ENCODE measurements at places on chromosomes 2 and 18. TPM values are rescaled to one million over a fixed set of nuclear protein-coding genes. Genes with fewer than 3 reads are reported as not detected.

- H3K4me3 ChIP-seq: no peak overlapping the region
- no peak for DNase-seq
- H3K4me1 ChIP-seq: peaks cover 65% of the 10 kb centered on the region
- H3K27me3 ChIP-seq: no peaks in the 10 kb centered on the region
Measured at GRCh38 chr2:222998459-222998858, 53.5 kb upstream of the KCNE4 start.

Gene ACTG2
- total RNA-seq: 173 TPM

Gene WDSUB1
- 6.6 TPM for total RNA-seq

Gene LOXL3
- total RNA-seq: 112 TPM

GRCh38 chr18:61579581-61579980, 246.4 kb downstream of the CDH20 start:
- no peaks in the 10 kb centered on the region for H3K27me3 ChIP-seq
- DNase-seq: no peak
- H3K4me1 ChIP-seq: peaks cover 42% of the 10 kb centered on the region
- H3K4me3 ChIP-seq: no peak overlapping the region
- no peaks in the 10 kb centered on the region for H3K36me3 ChIP-seq
- H3K27ac ChIP-seq: peak overlapping the region; percentile 1

DNA sequence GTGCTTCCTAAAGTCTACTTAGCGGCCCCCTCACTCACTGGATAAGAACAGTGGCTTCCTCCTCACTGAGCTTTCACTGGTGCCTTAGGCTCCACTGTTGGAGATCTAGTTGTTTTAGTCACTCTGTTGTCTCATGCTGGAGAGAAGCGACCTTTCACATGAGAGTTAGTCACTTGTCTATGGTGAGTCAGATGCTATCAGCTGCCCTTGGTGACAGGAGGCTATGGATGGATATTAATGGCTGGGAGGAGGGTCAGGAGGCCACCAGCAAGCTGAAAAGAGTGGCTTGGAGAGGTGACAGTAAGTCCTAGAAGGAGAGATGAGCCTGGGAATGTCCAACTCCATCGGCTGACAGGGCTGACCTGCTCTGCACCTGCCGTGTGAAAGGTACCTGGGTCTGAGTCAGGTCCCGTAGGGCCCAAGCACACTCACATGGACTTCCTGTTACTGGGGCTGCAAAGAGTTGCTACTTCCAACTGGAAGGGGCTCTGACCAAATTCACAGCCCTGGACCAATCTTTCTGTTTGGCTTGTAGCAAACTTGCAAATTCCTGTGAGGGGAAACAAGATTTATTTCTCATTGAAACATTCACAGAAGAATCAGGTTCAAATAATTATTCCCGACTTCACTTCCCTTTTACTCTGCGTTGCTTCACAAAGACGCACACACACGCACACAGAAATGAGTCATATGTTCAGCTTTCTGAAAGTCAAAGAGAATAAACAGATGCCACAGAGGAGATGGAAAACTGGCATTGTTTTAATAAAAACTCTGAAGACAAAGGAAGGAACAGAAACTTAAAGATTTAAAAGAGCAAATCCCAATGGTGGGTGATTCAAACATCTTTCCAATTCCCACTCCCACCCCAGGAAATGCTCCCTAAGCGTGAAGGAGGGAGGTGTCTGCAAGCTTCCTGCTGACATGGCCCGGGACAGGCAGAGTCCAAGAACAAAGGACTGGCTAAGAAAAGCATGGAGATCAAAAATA, 203.5 kb upstream of the TWIST2 start:
- DNase-seq: no peak
- H3K27ac ChIP-seq: peak overlapping the region; percentile 20
- H3K4me3 ChIP-seq: no peak overlapping the region
- H3K36me3 ChIP-seq: no peaks in the 10 kb centered on the region

DNA sequence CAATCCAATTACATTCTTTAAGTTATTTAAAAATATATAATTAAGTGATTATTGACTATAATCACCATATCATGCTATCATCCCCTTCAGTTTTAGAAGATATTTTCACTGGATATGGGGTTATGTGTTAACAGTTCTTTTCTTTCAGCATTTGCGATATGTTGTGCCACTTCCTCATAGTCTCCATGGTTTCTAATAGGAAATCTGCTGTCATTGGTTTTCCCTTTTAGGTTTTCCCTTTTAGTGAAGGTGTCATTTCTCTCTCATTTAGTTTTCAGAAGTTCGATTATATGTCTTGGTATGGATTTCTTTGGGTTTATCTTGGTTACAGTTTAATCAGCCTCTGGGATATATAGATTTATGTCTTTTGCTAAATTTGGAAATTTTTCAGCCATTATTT, 34.8 kb upstream of the EPG5 start:
- H3K27ac ChIP-seq: no peak overlapping the region
- H3K4me1 ChIP-seq: no peaks in the 10 kb centered on the region
- no peaks in the 10 kb centered on the region for H3K27me3 ChIP-seq
- no peak overlapping the region for H3K4me3 ChIP-seq
- DNase-seq: no peak

DNA sequence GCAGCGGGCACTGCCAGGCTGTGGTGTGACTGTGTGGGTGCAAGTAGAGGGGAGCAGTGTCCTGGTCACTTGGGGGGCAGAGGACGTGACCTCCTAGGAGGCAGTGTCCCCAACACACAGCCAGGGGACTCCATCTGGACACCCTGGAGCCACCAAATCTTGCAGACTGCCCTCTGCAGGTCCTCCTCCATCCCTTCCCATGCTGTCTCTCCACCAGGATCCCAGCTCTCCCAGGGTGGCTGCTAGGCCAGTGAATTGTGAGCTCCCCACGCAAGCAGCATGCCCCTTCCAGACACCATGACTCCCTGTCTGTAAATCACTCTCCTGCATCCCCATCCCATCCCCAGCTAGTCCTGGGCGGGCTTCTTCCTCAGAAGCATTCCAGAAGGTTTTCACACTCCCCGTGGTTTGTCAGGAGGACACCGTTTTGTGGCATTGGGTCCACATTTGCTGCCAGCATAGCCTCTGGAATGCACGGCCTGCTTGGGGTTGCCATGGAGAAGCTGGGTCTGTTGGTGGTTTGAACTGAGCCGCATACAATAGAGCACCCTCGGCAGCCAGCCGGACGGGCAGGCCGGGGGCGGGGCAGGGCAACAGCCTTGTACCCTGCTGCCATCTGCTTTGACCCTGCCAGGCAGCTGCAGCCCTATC, 210.7 kb downstream of the KLHL29 start:
- peak; percentile 77 for DNase-seq
- peak overlapping the region; percentile 96 for H3K27ac ChIP-seq
- H3K4me1 ChIP-seq: peaks cover 49% of the 10 kb centered on the region
- H3K27me3 ChIP-seq: no peaks in the 10 kb centered on the region
- H3K36me3 ChIP-seq: no peaks in the 10 kb centered on the region

GRCh38 chr18:50356036-50356945, 18.6 kb upstream of the SKA1 start:
- H3K27ac ChIP-seq: peak overlapping the region; percentile 29
- peaks cover 2% of the 10 kb centered on the region for H3K36me3 ChIP-seq
- H3K27me3 ChIP-seq: peaks cover 51% of the 10 kb centered on the region
- H3K4me1 ChIP-seq: no peaks in the 10 kb centered on the region
- no peak overlapping the region for H3K4me3 ChIP-seq

Gene ETAA1
- 10.2 TPM for total RNA-seq

Gene SLC9A2
- not detected for total RNA-seq

DNA sequence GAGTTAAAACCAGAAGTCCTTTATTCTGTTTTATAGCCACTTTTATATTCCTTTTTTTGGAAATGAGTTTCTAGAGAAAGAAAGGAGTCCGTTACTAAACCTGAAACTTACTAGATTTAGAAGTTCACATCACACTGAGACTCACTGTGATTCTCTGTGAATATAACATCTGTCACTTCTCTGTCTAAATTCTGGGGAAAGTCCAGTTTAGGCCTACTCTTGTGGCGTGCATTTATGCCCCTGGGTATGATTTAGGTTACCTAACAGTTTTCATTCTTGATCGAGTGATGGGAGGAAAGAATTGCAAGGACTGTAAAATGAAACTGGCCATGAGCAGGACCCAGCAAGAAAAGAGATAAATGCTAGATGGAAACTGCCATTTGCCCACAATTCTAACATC, 449.6 kb downstream of the SPAG16 start:
- H3K27me3 ChIP-seq: peaks cover 2% of the 10 kb centered on the region
- no peaks in the 10 kb centered on the region for H3K36me3 ChIP-seq
- no peak overlapping the region for H3K27ac ChIP-seq
- no peak overlapping the region for H3K4me3 ChIP-seq
- DNase-seq: no peak

Gene BOLL
- total RNA-seq: not detected

Gene RAB6C
- total RNA-seq: 0.24 TPM

DNA sequence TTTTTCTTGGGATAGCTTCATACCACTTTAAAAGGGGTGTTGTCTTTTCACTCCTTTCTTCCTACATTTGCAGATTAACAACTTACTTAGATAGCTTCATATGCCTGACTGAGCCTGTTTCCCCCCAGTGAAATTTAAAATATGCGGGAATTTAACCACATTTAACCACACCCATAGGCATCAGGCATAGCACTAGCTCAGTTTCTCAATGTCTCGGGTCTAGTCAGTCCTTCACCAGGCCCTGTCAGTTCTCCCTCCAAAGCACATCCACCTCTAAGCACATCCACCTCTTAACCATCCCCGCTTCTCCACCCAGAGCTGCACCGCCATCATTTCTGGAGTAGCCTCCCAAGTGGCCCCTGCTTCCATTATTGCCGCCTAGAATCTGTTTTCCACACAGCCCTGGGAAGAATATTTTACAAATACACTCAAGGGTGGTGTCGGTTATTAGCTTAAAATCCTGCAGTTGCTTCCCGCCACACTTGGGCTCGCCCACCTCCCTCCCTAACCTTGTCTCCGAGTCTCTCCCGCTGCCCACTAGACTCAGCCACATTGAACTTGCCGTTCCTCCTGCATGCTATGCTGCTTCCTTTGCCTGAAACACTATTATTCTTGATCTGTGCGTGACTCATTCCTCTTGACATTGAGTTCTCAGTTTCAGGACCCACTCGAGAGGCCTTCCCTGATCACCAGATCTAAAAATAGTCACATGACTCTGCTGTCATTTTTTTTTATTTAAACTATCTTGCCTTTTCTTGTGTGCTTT, 68.3 kb downstream of the SPTBN1 start:
- peaks cover 84% of the 10 kb centered on the region for H3K4me1 ChIP-seq
- H3K4me3 ChIP-seq: peak overlapping the region; percentile 17
- no peak for DNase-seq
- H3K27me3 ChIP-seq: no peaks in the 10 kb centered on the region
- H3K27ac ChIP-seq: peak overlapping the region; percentile 97

Gene TOGARAM2
- total RNA-seq: 0.07 TPM

- no peaks in the 10 kb centered on the region for H3K36me3 ChIP-seq
- DNase-seq: no peak
- H3K27me3 ChIP-seq: peaks cover 66% of the 10 kb centered on the region
- no peaks in the 10 kb centered on the region for H3K4me1 ChIP-seq
- no peak overlapping the region for H3K27ac ChIP-seq
Measured at GRCh38 chr18:37552286-37552685, 13.3 kb downstream of the CELF4 start.

DNA sequence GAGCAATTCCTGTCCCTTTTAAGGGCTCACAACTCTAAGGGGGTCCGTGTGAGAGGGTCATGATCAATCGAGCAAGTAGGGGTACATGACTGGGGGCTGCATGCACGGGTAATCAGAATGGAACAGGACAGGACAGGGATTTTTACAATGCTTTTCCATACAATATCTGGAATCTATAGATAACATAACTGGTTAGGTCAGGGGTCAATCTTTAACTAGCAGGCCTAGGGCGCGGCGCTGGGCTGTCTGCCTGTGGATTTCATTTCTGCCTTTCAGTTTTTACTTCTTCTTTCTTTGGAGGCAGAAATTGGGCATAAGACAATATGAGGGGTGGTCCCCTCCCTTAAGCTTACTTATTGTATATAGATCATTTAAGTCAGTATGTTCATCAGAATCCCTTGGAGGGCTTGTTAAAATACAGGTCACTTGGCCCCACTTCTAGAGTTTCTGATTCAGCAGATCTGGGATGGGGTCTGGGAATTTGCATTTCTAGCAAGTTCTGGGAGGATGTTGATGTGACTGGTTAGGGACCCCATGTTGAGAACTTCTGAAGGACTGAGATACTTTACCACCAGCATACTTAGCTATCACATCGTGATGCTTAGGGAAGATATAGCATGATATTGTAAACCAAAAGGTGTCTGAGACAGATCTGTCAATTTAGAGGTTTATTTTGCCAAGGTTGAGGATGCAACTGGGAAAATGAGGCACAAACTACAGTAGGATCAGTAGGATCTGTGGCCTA, 2.8 kb upstream of the INPP4A start:
- H3K27me3 ChIP-seq: peaks cover 12% of the 10 kb centered on the region
- H3K4me3 ChIP-seq: no peak overlapping the region
- H3K36me3 ChIP-seq: peaks cover 6% of the 10 kb centered on the region
- no peak for DNase-seq
- no peak overlapping the region for H3K27ac ChIP-seq

DNA sequence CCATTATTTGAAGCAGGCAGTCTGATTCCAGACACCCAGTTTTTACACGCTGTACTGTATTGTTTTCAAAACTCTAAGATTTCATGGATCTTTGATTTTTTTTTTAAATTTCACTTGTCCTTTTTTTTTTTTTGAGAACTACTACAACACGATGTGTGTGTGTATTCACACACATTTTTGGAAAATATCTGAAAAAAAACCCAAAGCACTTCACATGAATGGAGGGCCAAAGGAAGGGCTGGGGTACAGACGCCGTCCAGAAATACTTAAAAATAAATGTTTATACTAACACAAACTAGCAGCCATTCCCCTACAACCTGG, 314 bp upstream of the SSB start:
- no peak for DNase-seq
- H3K4me1 ChIP-seq: peaks cover 20% of the 10 kb centered on the region
- H3K27ac ChIP-seq: peak overlapping the region; percentile 87
- peaks cover 6% of the 10 kb centered on the region for H3K36me3 ChIP-seq
- peak overlapping the region; percentile 88 for H3K4me3 ChIP-seq

Gene ANTXR1
- 207 TPM for total RNA-seq

- H3K36me3 ChIP-seq: no peaks in the 10 kb centered on the region
- H3K27me3 ChIP-seq: no peaks in the 10 kb centered on the region
- no peak for DNase-seq
- H3K4me1 ChIP-seq: peaks cover 3% of the 10 kb centered on the region
- H3K27ac ChIP-seq: no peak overlapping the region
Measured at GRCh38 chr2:156158808-156159207, 173.7 kb downstream of the NR4A2 start.

- no peak overlapping the region for H3K27ac ChIP-seq
- no peak for DNase-seq
- no peaks in the 10 kb centered on the region for H3K27me3 ChIP-seq
- H3K4me3 ChIP-seq: no peak overlapping the region
Measured at GRCh38 chr18:612156-612555, 15.4 kb downstream of the CLUL1 start.

Gene C1D
- total RNA-seq: 13.7 TPM

GRCh38 chr2:182616471-182617393, 99.3 kb upstream of the DNAJC10 start:
- no peaks in the 10 kb centered on the region for H3K36me3 ChIP-seq
- H3K4me1 ChIP-seq: peaks cover 20% of the 10 kb centered on the region
- no peak for DNase-seq
- H3K4me3 ChIP-seq: no peak overlapping the region

DNA sequence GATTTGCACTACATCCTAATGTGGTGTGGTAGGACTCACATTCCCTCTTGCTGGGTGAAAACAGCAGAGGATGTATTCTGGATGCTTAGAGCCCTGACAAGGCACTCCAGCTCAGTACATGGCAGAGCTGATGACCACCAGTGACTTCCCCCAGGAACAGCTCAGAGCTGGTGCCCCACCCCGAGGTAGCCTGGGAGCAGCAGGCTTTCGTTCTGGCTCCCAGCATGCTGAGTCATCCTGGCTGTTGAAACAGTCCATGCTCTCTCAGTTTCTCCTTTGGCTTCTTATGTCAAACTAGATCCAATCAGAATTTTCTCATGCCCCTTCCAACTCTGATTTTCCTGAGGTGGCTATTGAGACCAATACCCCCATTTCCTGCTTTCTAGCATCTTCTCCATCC, 438.2 kb downstream of the NBAS start:
- H3K4me3 ChIP-seq: no peak overlapping the region
- DNase-seq: no peak
- H3K36me3 ChIP-seq: no peaks in the 10 kb centered on the region
- no peaks in the 10 kb centered on the region for H3K4me1 ChIP-seq
